ENCODE measurements at places on chromosomes 4 and X.

GRCh38 chrX:39398963-39399261, 597.7 kb downstream of the MID1IP1 start:
- DNase-seq: no peak

DNA sequence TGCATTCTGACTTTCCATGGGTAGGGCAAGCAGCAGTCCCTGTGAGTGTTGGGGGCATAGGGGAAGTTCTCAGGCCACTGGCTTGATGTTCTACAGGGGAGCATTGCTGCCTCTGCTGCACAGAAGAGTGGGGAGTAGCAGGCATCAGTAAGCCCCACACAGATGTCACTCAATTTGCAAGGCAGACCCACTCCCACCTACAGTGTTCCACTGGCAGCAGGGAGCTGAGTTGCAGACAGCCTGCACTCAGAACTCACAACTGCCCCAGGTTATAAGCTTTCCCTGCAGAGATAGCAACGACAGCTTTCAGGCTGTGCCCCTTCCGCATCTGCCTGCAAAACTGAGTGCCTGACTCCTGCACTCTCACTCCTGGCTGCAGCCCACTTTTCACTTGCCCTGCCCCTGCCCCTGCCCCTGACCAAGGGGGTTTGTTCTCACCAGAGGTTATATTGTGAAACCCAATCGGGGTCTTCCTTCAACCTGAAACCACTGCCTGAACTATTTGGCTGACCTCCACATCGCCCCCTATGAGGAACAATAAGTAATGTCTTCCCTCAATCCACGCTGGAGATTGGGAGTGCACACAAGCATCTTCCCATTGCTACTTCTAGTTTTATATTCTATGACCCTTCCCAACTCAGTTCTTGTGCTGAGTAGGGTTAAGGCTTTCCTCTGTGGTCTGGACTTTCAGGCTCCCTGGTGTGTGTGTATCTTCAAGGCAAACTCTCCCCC, 227.4 kb upstream of the CXorf51B start:
- DNase-seq: no peak

DNA sequence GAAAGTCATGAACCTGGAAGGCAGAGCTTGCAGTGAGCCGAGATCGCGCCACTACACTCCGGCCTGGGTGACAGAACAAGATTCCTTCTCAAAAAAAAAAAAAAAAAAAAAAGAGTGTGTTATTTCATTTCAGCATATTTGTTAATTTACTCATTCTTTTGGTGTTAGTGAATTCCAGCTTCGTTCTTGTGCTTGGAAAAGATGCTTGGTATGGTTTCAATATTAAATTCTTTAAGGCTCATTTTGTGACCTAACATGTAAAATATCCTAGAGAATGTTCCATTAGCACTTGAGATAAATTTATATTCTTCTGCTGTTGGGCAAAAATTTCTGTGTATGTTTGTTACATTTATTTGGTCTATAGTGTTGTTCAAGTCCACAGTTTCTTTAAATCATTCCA, 66.8 kb downstream of the SPIN3 start:
- DNase-seq: no peak

GRCh38 chr4:39687014-39687413, 10.9 kb upstream of the UBE2K start:
- no peak for DNase-seq

DNA sequence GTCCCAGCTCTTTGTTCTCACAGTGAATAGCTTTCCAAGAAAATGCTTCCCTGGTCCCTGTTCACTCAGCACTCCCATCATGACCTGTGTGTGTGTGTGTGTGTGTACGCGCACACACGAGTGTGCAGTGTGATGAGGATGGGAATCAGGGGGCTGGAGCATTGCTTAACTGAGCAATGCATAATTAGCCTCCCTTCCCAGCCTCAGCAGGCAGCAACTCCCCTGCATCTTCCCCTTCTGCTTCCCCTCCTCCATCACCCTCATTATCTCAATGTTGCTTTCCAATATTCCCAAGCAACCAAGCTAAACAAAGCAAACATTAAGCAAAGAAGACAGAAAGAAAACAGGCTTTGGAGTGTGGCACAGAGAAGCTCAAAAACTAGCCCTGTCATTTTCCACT, 137.0 kb downstream of the RBM47 start:
- DNase-seq: no peak

- no peak for DNase-seq
Measured at GRCh38 chr4:112076919-112077608, 68.2 kb upstream of the FAM241A start.

- DNase-seq: peak; percentile 60
Measured at GRCh38 chrX:130079824-130080406, 30.4 kb downstream of the ELF4 start.

- no peak for DNase-seq
Measured at GRCh38 chr4:123777373-123777772, 380.8 kb downstream of the SPRY1 start.

DNA sequence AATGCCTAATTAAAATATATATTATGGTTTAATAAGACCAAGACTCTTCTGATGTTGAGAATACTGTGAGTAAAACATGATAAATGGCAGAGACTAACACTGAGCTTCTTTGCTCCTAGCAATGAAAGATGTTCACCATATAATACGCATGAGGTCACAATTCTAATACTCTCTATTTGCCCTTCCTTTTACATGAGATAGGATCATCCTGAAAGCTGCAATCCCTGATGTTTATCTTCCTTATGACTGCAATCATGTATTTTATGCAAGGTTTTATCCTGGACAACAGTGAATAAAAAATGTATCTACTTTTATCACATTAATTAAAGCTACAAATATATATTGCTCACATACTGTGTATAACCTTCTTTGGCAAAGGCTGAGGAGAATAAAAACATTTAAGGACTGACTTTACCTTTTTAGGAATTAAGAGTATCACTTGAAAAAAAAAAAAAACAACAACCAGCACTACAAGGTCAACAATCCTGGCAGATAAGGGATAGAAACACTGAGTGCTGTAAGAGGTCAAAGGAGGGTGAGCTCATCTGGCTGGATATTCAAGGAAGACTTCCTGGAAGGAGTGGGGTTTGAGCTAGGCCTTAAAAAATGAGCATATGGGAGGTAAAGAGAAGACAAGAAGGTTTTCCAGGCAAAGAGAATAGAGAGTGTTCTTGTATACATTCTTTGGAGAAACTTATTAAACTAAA, 99.9 kb downstream of the AREG start:
- no peak for DNase-seq

- DNase-seq: no peak
Measured at GRCh38 chr4:138633580-138633904, 382.0 kb upstream of the NOCT start.
